ENCODE measurements at places on chromosomes 4 and X.

DNA sequence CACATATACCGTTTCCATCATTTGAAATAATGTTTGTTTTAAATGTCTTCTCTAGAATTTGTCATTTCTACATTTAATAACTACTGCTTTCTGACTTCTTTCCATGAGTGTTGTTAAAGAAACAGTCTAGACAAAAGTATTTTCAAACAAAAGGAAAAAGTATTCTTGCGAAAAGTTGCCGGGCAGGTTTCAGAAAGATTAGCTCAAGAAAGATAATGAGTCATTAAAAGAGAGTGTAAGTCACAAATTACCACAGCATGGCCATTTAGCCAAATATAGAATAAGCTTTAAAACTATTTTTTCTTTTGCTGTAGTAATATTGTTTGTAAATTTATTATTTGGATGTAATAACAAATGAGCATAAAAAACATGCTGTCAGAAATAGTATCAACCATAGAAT is 493.0 kb downstream of the TLL1 start:
- DNase-seq: no peak

DNA sequence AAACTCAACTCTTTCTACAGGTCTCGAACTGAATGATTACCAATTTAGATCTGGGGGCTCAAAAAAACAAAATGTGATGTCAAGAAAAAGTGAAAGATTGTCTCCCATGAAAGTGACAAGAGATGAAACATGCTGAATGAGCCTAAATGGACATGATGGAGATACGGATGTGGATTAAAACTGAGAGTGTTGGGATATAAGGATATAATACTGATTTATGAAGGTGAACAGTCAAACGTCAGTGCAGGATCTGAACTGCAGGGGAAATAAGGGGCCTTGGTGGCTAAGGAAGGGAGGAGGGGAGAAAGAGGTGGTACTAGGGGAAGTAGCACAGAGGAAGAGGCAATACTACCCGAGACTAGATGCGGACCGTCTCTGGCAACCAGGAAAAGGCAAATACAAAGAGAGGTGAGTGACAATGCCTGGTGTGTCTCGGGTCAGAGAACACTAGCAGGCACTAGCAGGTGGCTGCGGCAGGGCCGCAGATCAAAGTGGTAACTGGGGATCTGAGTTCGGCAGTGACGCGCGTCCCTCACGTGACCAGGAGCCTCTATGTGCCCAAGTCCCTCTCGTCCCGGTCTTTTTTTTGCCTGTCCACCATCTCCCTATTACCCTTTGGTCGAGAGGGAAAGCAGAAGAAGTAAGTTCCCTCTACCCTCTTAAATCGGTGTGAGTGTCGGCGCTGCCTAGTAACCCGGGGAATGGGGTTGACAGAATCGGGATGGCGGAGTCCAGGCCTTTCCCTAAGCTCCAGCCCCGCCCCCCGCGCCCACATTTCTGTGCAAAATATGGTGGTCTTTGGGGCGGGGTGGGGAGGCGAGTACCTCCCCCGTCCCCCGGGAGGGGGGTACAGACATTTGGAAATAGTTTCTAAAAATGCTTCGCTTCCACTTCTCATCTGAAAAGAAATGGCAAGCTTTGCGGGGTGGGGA is at the start of gene TCEAL1:
Gene TCEAL1, plus strand, starts transcription at position 590 of the 932 bp plus-strand sequence. CDS start 942 bp downstream, outside the sequence.
- peak; percentile 46 for DNase-seq

GRCh38 chr4:31983677-31984076 is 1263.5 kb downstream of the PCDH7 start:
- no peak for DNase-seq

DNA sequence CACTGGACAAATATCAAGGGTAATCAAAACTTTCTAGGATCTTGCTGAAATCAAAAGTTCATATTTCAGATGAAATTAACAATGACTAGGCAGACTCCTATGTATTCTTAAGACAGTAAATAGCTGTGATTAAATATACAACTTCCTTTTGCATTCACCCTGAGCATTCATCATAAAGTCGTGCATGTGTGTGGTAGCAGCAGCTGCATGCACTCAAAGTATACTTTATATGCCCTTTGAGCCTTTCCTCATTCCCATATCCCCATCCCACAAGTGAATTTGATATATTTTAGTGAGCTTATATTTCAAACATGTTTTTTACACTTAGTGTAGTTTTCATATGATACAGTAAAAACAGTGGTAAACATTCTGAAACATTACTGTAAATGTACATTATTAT is 959.0 kb downstream of the C4orf33 start:
- no peak for DNase-seq

- DNase-seq: no peak
Observed at GRCh38 chr4:132417220-132417619, 731.9 kb upstream of the PCDH10 start.

DNA sequence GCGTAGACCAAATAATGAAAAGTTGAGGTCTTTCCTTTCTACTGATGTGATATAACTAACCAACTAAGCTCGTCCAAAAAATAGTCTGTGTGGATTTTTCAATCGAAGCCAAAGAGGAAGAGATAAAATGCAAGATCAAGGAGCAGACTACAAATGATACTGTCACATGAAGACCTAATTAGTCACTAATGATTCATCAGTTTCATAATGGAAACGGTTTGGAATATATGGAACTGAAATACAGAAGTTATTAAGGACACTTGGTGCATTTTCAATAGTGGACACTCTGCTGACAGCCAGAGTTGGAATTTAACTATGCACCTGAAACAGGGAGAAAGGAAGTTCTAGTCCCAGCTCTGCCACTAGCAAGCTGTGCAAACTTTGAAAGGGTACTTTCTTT is 119.8 kb downstream of the GUCY2F start:
- DNase-seq: no peak

DNA sequence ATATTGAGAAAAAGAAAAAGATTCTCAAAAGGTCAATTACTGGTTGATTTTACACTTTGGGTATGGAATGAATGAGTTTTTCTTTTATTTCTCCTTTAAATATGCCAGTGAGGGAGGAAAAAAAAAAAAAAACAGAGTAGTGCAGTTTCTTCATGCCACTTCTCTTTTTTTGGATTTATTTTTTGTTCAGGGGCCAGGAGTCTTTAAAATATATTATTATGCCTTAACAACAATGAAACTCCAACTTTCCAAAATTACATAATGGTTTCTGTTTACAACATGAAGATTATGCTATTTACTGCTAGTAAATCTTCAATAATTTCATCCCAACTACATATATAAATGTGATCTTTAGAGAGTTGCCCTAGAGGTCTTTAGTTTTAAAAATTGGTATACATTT is 31.9 kb downstream of the DTHD1 start:
- peak; percentile 38 for DNase-seq

- DNase-seq: no peak
Observed at GRCh38 chrX:54066841-54067240, 22.6 kb upstream of the PHF8 start.

DNA sequence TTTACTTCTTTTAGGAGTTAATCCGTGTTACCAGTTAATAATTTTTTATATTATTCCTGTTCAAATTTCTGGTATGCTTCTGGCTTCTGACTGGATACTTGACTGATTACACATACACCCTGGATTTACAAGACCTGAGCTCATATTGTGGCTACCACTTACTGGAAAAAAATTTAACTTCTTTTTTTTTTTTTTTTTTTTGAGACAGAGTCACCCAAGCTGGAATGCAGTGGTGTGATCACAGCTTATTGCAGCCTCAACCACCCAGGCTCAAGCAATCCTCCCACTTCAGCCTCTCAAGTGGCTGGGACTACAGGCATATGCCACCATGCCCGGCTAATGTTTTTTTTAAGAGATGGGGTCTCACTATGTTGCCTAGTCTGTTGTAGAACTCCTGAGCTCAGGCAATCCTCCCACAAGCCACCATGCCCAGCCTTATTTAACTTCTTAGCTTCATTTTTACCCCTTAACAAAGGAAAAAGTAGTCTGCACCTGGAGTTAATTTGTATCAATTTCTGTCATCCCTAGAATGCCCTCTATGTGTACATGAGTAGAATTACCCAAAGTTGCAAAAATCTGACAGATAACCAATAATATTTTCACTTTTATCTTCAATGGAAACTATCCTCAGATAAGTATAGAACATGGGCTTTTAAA is 50.3 kb downstream of the TMEM165 start:
- DNase-seq: no peak

DNA sequence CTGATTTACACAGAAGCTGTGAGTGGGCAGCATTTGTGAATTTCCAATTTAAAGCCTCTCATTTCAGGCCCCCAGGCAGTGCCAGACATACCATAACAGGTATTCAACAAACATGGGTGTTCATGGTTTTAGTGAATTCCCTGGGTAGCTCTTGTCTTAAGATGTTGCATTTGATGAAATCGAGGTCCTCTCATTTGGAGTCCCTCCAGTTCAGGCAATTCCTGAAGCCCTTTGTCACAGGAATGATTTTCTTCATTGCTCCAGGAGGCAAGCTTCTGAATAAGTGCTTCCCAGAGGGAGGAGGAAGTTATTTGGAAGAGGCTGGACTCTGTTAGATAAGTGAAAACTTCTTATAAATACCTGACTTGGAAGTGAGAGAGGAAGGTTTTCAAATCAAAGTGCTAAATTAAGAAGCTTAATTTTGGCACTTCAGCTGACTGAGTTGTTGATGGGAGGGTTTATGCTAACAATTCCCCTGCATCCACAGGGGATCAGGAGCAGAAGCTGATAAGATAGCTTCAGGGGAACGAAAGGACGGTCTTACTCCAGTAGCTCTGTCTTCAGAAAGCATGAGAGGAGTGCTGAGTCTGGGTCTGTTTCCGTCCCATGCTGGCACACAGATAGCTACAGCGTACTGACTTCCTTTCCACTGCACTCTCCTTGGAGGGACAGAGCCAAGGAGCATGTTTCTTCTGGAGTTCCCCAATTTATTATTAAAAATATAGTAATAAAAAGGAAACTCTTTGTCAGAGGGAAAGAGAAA is 543.1 kb downstream of the GBA3 start:
- no peak for DNase-seq

Measured in hematopoietic multipotent progenitor cell (in vitro differentiated cells).